ENCODE measurements at places on chromosomes 2 and 18. TPM values are rescaled to one million over a fixed set of nuclear protein-coding genes. Genes with fewer than 3 reads are reported as not detected.

GRCh38 chr2:95530734-95531133, 46.2 kb upstream of the TRIM43B start:
- DNase-seq, result no peak

DNA sequence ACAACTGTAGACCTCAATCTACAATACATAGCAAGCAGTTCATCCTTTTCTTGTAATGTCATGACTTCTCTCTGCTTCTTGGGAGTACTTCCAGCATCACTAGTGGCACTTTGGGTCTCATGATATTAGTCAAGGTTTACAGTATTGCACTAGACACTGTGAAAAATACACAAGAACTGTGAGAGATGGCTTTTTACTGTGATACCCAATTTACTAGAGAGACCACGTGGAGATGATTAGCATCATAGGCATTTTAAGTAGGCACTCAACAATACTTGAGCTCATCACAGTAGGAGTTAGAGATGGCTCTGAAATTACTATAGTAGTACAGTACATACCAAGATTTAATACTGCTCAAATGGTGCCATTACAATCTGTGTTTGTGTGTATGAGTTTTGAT, 112.8 kb upstream of the EML6 start:
- DNase-seq, result no peak

GRCh38 chr2:113178069-113178746, 4.4 kb downstream of the PSD4 start:
- no peak for DNase-seq

DNA sequence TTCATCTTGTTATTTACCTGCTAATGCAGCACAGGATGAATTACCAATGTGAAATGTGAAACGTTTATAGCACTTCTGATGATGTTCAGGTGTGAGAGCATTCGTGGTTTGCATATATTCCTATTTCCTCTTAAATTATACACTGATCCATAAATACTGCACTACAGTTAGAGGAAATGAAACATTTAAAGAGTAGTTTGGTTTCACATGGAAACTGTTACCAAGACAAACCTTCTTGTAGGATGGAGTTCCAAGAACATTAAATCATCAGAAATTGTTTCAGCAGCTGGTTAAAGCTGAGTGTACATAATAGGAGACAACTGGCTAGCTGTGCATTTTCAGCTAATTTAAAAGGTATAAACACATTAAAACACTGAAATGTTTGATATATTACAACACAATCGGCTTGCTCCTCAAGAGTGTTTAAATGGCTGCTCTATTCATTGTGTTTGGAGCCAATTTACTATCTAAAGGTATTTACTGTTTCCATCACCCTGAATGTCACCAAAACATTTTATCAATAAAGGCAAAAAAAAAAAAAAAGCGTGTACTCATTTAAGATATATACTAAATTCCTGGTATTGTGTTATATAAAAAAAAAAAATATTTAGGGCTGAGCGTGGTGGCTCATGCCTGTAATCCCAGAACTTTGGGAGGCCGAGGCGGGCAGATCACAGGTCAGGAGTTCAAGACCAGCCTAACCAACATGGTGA, 100.6 kb downstream of the DYM start:
- no peak for DNase-seq

NT5C1B gene
- total RNA-seq, result not detected

All from ureter (tissue), 1 donor.